ENCODE measurements at places on chromosomes 5 and 9.

- DNase-seq = no peak
Observed at GRCh38 chr5:135269931-135270421, 129.1 kb downstream of the MACROH2A1 start.

DNA sequence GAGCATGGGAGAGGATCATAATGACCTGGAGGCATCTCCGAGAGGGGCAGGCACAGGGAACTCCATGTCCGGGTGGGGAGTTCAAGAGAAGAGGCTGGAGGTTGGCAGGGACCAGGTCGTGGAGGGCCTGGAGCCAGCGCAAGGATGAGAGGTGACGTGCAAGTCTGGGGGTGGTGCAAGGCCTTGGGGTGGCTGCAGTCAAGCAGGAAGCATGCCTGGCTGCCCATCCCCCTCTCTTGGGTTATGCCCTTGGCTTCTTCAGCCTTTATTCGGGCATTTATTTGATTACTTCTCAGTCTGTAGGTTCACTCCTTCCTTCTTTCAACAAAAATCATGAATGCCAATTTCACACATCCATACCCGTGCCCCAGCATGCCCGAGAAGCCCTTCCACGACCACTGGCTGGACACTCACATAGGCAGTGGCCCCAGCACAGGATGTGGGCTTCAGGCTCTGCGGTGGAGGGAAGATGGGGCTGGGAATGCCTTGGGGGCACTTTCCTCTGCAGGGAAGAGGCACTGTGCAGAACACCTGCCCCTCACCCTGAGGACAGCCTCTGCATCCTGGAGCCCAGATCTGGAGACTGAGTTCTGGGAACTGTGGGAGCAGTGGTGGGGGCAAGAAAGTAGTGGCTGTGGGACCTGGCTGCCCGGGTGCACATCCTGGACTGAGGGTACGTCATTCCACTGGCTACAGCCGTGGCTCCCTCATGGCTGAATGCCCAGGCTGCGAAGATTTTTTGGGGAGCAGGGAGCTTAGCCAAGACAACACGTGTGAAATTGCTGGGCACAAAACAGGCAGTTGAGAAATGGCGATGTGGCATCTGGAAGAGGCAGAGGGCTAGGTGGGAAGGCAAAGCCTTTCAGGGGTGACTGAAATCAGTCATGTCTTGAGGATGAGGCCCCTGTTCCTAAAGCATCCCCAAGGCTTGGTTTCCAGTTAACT lies 38.6 kb downstream of the CRB2 start:
- DNase-seq = no peak

DNA sequence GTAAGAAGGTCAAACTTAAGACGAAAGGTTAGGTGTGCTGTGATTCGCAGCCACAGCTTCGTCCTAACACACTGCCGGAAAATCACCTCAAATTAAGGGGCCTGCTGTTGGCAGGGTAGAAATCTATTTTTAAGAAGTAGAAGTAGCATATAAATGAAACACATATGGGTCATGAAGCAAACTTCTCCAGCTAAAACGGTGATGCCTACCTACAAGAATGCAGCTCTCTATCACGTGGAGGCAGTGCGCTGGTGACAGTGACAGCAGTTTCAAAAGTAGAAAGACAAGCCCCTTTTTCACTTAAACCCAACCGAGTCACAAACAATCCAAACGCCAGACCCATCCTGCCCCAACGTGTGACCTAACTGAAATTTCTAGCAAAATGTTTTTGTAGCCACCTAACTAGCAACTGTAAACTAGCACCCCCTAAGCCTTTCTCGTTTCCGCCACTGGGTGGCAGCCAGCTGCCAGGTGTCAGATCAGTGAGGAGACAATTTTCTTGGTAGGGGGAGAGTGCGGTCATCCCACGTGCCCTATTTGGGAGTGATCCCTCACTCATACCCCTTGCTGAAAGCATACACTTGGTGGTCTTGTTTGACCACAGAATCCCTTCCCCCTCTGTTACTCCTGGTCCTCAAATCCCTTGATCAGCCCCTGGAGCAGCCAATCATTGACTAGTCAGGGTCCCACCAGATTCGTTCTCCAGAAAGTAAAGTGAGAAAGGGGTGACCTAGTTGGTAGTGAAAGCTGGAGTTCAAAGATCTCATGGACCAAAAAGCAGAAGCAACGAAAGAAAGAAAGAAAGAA lies 71.8 kb upstream of the MAMDC2 start:
- peak; percentile 31 for DNase-seq

GRCh38 chr9:19429595-19429994 lies 20.8 kb downstream of the ACER2 start:
- DNase-seq = no peak

DNA sequence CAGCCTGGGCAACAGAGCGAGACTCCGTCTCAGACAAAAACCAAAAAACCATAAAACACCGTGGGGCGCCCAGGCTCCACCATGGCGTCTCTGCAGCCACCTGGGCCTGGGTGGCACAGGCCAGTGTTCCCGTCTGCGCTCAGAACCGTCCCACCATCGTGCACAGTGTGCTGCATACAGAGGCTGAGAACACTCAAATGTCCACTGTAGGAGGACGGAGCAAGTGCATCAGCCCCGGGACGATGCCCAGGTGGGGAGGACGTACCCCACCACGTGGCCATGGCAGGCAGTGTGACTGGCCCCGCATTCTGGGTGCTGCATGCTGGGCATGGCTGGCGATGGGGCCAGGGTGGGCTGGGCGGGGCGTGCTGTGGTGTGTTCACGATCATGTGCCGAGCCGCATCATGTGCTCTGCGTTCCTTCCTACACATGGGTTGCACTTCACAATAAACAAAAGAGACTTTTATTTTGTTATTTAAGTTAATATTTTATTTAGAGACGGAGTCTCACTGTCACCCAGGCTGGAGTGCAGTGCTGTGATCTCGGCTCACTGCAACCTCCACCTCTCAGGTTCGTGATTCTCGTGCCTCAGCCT lies 37.8 kb downstream of the EXD3 start:
- no peak for DNase-seq

- DNase-seq = peak; percentile 13
Observed at GRCh38 chr5:66498791-66499207, 97.4 kb upstream of the MAST4 start.

DNA sequence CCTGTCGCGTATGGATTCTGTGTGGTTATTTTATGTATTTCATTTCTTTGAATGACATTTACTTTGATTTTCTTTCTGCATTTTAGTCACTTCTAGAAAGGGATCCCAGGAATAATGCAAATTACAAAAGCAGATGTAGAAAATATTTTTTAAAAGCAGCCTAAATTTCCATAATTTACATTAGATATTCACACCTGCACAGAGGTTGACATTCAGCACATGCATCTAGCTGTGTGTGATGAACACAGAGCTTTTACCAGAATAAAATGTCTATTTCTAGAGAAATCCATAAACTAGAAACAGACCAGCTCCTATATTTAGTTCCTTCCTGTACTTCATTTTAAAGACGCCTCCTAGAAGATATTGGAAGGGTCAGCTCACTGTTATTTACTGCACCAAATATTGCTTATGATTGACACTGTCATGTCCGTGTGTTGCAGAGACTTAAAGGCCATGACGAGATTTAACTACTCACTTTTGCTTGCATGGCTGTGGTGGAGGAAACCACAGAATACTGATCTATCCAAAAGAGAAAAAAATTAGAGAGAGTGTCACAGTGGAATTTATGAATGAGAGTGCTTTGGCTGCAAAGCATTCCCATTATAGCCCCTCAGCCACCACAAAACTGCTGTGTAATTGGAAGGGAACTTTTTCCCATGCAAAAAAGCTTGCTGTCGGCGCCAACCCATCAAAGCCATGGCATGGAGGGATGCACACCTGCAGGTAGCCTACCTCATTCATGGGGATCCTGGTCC lies 58.1 kb downstream of the EBF1 start:
- DNase-seq = no peak

DNA sequence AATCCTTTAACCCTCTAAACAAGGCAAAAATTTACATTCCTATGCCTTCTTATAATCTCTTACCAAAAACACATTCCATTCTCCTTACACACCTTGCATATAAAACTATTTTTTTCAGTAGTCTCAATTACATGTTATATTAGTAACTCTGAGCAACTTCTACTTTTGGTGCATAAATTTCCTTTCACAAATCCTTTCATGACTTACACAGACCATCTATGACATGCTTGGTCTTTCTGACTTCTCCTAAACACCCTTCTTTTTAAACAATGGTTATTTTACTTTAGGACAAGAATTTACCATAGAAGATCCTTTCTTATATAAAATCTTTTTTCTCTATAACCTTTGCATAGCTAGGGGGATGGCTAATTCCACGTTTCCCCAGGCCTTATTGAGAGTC lies 208.0 kb upstream of the ARRDC3 start:
- DNase-seq = peak; percentile 10

- peak; percentile 17 for DNase-seq
Observed at GRCh38 chr5:61167382-61167781, 5.1 kb upstream of the SMIM15 start.

- peak; percentile 18 for DNase-seq
Observed at GRCh38 chr9:88733651-88734421, 198.9 kb downstream of the NXNL2 start.

DNA sequence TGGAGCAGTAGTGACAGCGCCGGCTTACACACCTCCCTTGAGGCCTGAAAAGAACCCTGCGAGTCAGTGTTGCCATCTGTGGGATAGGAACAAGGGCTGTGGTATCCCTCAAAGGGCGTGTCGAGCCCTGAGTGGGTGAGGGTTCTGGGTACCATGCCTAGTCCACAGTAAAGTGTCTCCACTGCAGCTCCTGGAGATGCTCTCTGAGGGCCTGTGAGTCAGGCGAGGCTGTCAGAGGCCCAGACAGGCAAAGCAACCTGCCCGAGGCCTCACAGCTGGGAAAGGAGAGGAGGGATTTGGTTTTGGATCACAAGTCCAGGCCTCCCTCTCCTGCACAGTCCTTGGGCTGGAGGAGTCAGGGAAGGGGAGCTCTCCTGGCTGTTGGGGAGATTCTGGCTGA lies 6.1 kb downstream of the PRRX2 start:
- no peak for DNase-seq

GRCh38 chr5:140303966-140304365 lies 1.1 kb upstream of the PFDN1 start:
- peak; percentile 61 for DNase-seq

GRCh38 chr5:125870256-125870655 lies 553.0 kb upstream of the GRAMD2B start:
- no peak for DNase-seq

GRCh38 chr9:138111607-138112006 lies 234.0 kb downstream of the CACNA1B start:
- no peak for DNase-seq

- DNase-seq = no peak
Observed at GRCh38 chr9:78248635-78249034, 12.8 kb downstream of the CEP78 start.

DNA sequence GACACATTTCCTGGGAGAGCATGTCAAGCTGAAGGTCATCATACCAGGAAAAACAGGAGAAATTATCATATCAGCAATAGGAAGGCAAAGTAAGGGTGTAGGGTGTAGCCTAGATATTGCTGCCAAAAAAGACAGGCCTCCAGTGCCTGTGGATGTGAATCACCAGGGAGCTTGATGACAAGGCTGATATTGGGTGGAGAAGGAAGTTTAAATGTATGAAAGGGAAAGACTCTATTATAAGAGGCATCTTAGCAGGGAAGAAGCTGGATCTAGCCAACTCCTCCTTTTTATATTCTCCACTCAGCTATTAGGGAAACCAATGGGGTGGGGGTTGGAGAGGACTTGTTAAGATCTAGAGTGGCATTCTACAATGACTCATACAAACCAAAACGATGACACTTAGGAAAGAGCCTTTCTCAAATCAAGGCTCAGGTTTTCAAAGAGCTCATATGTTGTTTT lies 13.4 kb upstream of the TXNDC8 start:
- no peak for DNase-seq

GRCh38 chr5:111704452-111705085 lies 52.4 kb downstream of the NREP start:
- peak; percentile 38 for DNase-seq

DNA sequence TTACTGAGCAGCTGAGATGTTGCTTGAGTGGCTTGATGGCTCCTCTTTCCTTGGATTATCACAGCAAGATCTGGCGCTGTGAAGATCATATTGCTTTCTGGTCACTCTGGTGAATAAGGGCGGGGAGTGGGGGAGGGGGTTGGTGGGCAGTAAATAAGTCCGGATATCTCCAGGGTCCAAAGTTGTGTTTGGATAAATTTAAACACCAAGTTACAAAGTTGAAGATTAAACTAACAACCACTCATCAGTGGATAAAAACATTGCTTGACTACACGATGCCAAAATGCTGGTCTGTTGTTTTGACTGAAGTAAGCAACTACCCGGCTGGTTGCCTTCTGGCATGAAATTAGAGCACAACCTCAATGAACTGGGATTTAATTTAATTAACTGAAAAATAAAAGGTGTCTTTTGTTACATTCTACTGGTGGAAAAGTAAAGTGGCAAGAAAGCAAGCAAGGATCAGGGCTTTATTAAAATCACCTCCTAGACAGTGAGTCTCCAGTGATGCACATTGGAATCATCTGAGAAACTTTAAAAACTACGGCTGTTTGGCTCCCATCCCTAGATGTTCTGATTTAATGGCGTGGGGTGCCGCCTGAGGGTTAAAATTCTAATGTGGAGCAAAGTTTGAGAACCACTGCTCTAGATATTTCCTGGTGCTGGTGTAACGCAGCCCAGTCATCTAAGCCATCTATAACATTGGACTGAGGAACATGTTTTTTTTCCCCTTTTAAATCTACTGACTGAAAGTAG lies 86.7 kb upstream of the AGXT2 start:
- DNase-seq = no peak

DNA sequence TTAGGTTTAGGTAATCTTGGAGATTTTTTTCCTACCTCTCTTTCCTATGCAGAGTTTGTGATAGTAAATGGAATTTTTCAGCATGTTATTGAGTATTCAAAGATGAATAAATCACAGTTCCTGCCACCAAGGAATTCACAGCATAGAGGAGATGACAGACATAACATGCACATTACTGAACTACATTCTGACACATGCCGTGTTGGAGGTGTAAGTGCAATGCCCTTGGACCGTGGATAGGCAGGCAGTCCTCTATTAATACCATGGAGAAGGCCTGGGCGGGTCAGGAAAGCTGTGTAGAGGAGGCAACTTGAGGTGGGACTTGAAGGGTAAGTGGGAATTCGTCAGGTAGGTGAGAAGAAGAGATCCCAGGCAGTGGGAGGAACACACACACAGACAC lies 43.9 kb downstream of the MCCC2 start:
- no peak for DNase-seq

- no peak for DNase-seq
Observed at GRCh38 chr9:34070606-34071324, 22.1 kb upstream of the UBAP2 start.
